Activated CD8-positive, alpha-beta memory T cell treated with anti-CD3 and anti-CD28 coated beads for 36 hours (primary cell): ENCODE measurements at places on chromosomes 3 and 15. TPM values are rescaled to one million over a fixed set of nuclear protein-coding genes. Genes with fewer than 3 reads are reported as not detected.

GABRB3 gene
- total RNA-seq = not detected

GREM1 gene
- not detected for total RNA-seq

KLHL40 gene
- not detected for total RNA-seq

MYZAP gene
- total RNA-seq = not detected

P2RY14 gene
- total RNA-seq = 0.65 TPM

PIF1 gene
- 27.8 TPM for total RNA-seq

GMNC gene
- not detected for total RNA-seq

WDR53 gene
- total RNA-seq = 30.3 TPM

AADACL2 gene
- total RNA-seq = not detected

MOBP gene
- not detected for total RNA-seq

MON1A gene
- total RNA-seq = 18.0 TPM

DUOXA2 gene
- not detected for total RNA-seq

DTX3L gene
- 19.1 TPM for total RNA-seq

TNNC1 gene
- total RNA-seq = 1.3 TPM

SPTBN5 gene
- 0.21 TPM for total RNA-seq

IQCF2 gene
- not detected for total RNA-seq

AGBL1 gene
- not detected for total RNA-seq

GOLGA6L7 gene
- not detected for total RNA-seq

COPS2 gene
- 103 TPM for total RNA-seq

TMC3 gene
- not detected for total RNA-seq

POPDC2 gene
- 1.4 TPM for total RNA-seq

AZI2 gene
- total RNA-seq = 32.4 TPM

KCNAB1 gene
- not detected for total RNA-seq

SSUH2 gene
- not detected for total RNA-seq

GOLGA6L6 gene
- total RNA-seq = not detected

EFCC1 gene
- 0.17 TPM for total RNA-seq

EPB42 gene
- total RNA-seq = not detected
